Aorta (tissue), 5 donors: ENCODE measurements at places on chromosomes 4 and X.
A peak's percentile ranks its signal among the peaks of the same experiment; 100 is the strongest.

- no peak for DNase-seq
Observed at GRCh38 chrX:31297881-31298280, 226.0 kb upstream of the FTHL17 start.

DNA sequence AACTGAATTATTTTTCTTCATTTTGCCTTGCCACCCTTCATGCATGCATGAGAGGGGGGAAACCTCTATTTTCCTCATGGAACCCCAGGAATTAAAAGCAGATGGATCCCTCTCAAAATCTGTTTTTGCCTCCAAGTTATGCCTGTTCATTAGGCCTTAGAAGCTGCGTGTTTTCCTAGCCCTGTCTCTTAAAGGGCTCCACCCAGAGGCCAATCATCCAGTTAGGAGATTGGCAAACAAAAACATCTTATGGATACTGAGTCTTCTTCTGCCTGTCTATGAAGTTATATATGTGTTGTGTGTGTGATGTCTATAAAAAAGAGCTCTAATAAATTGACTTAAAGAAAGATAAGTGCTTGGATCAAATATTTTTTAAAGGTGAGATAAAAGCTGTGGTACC, 142.9 kb downstream of the ANAPC10 start:
- DNase-seq = no peak

DNA sequence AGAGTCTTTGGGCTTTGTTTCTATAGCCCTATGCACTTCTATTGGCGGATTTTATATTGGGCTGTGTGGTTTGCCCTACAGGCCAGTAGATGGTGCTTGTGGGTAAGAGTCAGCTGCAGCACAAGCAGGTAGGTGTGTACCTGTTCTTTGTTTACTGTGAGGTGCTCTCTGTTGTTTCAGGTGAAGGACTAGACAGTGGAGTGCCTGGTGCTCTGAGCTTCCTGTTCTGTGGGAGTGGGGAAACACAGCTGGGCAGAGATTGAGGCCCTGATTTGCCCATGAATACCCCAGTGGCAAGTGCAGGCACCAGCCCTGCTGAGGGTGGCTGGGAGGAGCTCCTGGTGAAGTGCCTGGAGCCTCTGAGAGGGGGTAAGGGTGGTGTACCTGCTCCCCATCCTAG, 26.3 kb upstream of the UCP1 start:
- no peak for DNase-seq

DNA sequence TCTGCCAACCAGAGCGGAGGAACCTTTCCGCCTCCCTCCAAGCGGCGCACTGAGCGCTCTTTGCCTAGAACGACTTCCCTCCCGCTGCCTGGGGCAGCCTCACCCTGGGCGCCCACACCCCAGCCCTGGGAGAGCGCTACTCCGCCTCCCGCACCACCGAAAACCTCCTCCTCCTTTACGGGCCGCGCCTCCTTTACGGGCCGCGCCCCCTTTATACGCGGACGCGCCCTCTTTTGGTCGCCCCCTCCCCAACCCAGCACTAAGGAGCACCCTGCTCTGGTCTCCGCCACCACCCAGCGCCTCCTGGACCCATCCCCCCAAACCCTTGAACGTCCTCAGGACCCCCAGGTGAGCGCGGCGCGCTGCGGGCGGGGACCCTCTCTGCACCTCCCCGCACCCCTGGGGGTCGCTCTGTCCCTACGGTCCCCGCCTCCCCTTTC, 586 bp upstream of the NSG1 start:
- no peak for DNase-seq

- DNase-seq = peak; percentile 55
Observed at GRCh38 chr4:62324215-62324614, 1124.1 kb downstream of the ADGRL3 start.
